ENCODE measurements at places on chromosomes 16 and 17.

GRCh38 chr17:8147805-8148404 lies 4.3 kb downstream of the PER1 start:
- peak; percentile 43 for DNase-seq

DNA sequence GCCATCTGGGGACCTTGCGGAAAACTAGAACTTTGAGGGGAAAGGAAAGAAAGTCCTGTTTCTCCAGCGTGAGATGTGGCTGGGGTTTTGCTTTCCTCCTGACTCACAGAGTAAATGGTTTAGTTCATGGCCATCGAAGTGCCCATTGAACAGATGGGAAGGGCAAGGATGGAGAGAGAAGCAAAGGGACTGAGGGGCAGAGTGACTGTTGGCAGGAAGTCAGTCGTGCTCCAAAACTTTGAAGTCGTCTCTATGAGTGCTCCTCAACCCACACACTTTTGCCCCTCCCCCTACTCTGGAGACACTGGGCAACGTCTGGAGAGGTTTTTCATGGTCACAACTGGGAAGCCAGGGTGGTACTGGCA lies 476.9 kb downstream of the SLC39A11 start:
- no peak for DNase-seq

DNA sequence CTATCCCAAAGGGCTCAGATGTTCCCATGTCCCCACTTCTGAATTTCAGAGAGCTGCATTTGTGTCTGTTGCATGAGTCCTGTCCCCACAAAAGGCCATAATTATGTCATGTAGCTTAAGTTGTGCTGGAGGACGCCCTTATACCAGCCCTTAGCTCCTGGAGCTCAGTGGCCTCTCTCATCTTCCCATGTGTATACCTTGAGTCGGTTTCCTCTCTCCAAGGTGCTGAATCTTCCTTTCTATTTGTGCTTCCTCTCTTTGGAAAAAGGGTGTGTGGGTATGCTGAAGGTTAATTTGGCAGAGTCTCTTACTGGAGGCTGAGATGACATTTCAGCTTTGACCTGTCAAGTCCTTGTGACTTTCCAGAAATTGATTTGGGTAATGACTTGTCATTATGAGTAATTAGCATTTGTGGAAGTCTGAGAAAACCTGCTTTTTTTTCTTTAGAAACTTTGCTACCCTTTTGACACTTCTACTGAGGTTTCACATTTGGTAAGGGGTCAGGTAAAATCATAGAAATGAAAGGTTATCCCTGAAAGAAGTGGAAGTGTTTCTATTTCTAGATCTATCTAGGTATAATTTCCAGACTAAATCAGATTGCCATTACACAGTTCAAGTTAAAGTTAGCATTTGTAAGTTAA lies 185.4 kb downstream of the ABCC12 start:
- no peak for DNase-seq

GRCh38 chr17:77848257-77848656 lies 110.2 kb upstream of the TNRC6C start:
- DNase-seq, result no peak

GRCh38 chr16:9953908-9954570 lies 228.2 kb downstream of the GRIN2A start:
- no peak for DNase-seq

DNA sequence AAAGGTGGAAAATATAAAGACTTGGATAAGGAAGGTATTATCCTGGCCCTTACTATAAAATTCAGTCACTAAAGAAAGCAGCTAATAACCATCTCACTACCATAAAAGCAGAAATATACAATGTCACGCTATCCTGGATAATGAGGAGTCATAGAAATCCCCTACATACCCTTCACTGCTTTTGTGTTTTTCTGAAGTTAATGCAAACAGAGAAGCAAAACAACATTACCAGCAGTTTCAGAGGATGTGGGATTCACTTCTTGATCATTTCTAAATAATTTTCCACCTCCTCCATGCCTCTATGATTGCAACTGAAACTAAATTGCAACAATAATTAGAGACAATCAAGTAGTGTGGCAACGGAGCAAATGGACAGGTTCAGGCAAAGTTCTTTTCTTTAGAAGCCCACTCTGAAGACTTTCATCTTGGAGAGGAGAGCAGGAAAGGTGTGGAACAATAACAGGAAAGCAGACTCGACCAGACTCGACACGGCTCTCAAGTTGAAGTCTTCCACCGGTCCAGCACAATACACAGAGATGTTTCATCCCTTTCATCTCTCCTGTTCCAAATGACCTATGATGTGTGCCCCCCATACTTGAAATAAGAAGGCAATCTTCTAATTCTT lies 10.2 kb downstream of the CYTH1 start:
- no peak for DNase-seq

DNA sequence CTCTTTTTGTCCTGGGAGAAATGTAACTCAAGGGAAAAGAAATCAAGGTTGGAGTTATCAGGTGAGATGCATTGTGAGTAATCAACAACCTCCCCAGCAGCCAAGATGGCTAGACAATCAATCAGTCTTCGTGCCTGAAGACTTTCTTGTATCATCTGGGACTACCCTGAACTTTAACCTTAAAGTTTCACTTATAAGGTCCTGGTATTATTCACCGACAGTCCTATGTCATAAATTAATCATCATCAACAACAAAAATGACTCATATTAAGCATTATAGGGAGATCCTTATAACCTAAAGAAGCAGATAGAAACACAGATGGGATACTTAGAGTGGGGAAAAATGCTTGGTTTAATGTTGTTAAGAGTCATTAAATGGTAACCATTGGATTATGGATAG lies 7.7 kb upstream of the TEKT3 start:
- no peak for DNase-seq

DNA sequence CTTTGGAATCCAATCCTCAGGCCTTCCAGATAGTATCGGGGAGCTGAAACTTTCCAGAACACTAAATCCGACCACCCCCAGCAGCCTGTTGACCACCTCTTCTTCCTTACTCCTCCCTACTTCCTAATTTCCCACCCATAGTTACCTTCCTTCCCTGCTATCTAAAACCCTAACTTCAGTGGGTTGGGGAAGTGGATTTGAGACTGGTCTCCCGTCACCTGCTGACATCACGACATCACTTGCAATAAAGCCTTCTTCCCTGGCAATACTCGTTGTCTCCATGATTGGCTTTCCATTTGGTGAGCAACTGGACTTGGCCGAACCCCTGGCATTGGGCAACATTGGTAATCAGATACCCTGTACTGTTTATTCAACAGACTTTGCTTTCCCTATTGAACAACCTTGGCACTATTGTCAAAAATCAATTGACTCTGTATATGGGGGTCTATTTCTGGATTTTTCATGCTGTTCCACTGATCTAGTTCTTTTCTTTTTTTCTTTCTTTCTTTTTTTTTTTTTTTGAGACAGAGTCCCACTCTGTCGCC lies 11.8 kb upstream of the FOXK2 start:
- DNase-seq, result no peak

- no peak for DNase-seq
Observed at GRCh38 chr16:69166221-69166833, 20.6 kb upstream of the SNTB2 start.

GRCh38 chr16:83974475-83974874 lies 6.4 kb downstream of the NECAB2 start:
- no peak for DNase-seq

DNA sequence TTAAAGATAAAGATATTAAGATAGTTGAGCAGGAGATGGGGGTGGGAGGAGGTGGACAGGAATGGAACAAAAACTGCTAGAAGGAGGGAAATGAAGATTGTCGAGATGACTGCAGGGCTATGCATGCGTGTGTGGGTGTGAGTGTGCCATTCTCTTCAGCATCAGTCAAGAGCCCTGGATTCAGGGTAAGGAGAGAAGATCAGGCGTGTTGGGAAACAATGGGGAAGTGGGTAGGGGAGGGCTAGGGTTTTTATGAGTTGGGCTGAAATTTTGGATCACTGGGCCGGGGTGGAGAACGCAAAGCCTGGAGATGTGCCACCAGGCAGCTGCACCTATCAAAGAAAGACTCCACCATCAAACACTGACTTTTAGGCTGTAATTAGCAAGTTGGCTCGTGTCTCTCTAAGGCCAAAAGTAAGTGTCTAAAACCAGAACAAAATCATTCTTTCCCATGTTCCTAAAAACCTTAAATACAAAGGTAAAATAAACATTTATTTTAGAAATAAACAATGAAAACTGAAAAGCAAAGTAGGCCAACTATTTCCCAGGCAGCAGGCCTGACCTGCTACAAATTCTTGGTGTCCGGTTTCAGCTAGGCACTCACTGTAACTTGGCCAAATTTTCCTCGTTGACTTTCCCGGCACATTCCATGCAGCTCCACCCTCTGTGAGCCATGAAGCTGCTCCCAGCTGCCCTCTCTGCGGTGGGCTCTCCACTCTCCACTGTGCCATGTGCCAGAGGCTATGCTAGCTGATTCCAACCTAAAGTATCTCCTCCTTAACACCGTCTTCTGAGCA lies 4.2 kb downstream of the CDRT4 start:
- no peak for DNase-seq

DNA sequence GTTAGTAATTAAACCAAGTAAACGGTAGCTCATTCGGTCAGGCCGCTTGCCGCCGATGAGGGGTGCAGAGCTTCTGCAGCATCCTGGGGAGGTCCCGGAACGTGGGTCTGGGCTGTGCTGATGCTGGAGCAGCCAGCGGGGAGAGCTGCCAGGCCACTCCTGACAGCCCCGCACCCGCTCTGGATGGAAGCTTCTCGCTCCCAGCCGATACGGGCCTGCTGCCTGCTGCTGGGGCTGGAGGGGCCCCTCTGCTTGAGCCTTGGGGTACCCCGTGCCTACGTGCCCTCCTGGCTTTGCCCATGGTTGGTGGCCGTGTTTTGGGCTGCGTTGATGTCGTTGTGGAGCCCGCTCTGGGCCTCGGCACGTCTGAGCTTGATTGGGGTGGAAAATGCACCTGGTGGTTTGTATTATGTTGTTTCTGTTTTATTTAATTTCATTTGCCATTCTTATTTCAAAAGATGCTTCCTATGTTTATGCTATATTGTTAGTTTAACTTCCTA lies 41.6 kb upstream of the ZNF750 start:
- no peak for DNase-seq

DNA sequence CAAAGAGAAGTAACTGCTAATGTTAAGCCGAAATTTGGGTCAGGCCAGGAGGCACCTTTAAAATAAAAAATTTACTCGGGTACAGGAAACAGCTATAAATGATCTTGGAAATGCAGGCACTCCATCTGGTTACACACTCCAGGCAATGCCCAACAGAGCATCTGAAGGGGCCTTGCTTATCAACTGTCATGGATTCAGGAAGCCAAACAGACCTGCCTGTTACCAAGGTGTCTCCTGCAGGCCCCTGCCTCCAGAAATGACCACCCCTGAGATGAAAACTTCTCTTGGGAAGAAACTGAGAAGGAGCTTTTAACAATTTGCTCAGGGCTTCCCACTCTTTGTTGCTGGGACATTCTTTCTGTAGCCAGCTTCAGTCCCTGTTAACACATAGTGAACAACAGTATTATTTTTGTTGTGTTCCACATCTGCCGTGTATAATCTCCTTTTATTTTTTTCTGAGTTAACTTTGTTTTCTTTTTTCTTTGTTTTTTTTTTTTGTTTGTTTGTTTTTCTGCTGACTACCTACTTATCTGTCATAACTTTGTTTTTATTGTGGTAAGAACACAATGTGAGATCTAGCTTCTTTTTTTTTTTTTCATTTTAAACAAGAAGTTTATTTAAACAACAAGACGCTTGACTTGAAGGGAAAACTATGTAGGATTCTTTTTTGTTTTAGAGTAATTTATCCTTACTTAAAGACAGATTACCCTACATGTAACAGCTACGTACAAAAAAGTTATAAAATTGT lies 18.7 kb upstream of the ATP5MC1 start:
- DNase-seq, result no peak

DNA sequence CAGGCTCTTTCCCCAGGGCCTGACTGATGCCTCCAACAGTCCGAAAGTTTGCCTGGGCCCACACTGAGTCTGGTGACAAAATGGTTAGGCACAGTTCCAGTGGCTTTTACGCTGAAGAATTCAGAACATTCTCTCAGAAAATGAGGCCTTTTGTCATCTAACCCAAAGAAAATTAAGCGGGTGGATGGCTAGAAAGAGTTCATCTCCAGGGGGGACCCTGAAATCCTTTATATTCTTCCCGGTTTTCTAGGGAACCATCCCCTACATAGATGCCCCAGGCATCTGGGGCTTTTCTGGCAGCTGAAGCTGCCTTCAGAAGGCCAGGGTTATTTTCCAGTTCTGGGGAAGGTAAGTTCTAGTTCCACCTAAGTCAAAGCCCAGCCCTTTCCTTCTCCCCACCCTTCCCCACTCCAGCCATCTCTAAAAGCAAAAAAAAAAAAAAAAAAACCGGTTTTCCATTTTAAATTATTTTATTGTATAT lies 2.2 kb downstream of the RASD1 start:
- DNase-seq, result no peak

DNA sequence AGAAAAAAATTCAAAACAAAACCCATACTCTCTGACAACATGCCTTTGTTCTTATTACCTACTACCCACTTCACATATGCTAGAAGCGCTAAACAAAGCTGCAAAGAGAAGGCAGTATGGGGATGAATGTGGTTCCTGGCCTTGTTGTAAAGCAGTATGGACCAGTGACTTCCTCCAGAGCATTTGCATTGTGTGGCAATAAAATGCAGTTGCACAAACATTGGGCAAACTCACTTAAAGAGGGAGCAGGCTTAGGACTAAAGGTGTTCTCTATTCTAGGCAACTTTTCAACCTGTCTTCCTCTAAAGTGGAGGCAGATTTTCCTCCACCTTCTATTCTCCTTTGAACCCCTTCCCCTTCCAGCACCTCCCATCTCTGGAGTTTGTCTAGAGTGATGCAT lies 17.1 kb downstream of the TMIGD1 start:
- DNase-seq, result no peak

- no peak for DNase-seq
Observed at GRCh38 chr17:79215631-79216030, 141.0 kb downstream of the ENGASE start.

- DNase-seq, result no peak
Observed at GRCh38 chr16:54746596-54746995, 184.1 kb upstream of the IRX5 start.

GRCh38 chr17:73052923-73053322 lies 39.6 kb downstream of the SLC39A11 start:
- no peak for DNase-seq

GRCh38 chr16:3444032-3444388 lies 530 bp downstream of the NAA60 start:
- no peak for DNase-seq

GRCh38 chr17:3513305-3514035 lies 37.7 kb downstream of the ASPA start:
- no peak for DNase-seq
